ENCODE measurements at places on chromosomes 3 and 15.

DNA sequence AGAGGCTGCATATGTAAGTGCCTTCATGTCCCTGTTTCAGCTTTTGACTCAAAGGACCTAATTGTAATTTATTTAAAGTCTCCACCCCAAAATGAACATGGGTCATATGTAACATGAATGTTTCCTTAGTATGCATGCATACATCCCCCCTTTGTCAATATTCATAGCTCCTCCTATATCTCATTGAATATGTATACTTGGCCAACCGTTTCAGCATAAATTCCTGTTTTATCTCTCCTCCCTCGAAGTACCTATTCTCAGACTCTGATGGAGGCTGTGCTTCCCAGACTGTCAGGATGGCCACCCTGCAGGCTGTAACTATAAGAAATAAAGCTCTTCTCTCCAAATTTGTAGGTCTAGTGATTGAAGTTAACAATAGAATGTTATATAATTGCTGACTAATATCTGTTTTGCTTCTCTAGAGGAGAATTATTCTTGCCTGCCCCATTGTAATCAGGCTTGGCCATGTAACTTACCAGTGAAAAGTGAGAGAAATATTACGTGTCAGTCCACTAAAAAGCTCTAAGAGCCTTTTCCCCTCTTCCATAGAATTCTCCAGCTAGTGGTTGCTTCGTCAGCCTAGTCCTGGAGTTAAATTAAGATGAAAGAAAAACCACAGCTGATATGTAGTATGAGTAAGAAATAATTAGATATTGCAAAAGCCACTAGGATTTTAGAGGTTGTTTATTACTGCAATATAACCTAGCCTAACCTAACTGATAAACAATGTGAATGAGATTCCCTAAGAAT, 245.1 kb downstream of the ZNF385D start:
- DNase-seq: no peak

DNA sequence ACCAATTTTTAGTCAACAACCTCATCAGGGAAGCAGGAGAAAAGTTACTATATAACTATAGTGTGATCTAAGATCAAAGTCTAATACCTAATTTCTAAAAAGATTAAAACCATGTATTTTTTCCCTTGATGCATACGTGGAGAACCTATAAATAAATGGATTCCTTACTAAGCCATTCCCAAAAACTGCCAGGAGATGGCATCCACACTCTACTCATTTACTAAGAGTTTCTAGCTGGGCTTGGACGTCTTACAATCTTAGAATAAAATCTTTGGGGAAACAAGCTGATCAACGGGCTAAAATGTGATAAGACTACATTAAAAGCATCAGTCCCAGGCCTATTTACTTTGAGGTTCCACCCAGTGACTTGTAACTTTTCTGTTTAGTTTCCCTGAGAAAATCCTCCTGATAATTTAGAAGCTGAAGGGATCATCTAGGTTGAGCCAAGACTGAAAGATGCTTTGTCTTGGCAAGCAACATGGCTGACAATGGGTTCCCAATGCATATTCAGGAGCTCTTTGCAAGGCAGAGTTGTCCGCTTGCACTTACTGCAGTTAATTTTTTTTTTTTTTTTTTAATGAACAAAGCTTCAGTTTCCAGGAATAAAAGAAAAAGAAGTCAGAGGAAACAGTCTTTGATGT, 85.5 kb upstream of the FGF12 start:
- DNase-seq: peak; percentile 19

DNA sequence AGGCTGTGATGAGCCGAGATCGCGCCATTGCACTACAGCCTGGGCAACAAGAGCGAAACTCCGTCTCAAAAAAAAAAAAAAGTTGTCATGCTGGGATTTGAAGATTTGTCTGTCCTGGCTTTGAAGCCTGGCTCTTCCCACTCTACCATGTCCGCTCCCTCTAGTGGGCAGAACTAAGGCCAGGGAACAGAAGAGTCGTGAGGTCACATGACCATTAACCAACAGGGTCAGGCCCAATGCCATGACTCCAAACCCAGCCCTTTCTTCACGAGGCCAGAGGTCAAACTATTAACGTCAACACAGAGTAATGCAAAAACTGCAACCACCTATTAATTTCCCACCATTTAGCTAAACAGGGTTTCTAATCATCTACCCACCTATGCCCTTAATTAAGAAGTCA, 212.1 kb downstream of the ADAMTS17 start:
- no peak for DNase-seq

- DNase-seq: no peak
Observed at GRCh38 chr3:191362037-191362436, 31.7 kb upstream of the UTS2B start.

- DNase-seq: no peak
Observed at GRCh38 chr3:22620498-22620897, 582.6 kb upstream of the UBE2E2 start.

DNA sequence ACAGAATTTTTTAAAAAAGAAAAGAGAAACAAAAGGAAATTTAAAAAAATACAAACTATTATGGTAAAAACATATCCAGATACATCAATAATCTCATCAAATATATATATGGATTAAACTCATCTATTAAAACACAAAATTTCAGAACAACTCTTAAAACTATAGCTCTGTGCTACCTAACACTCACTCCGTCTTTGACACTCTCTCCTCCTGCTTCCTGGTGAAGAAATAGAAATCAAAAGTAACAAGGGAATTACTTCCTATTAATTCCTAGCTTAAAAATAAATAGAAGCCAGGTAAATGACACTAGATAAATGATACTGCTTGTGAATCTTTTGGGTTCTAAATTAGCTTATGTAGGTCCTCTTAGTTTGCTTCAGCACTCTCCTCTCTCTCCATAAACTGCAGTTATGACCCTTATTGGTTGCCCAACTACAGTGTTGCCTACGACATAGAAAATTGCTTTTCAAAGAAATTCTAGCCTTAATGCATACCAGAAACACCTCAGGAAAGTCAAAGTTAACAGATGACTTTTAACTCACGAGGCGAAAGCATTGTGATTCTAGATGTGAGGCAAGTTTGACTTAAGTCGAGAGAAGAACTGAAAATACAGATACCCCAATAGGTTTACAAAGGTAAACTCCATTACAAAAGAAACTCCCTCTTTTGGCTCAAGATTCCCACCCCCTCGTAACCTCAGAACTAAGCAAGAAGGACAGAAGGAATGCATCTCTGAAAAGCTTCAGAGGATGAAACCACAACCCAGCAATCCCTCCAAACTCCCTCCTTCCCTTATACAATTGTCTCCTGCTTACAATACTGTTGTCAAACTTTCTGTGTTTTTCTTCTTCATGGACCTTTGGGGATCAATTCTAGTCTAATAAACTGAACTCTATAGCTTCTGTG, 394.7 kb downstream of the FGF12 start:
- no peak for DNase-seq

DNA sequence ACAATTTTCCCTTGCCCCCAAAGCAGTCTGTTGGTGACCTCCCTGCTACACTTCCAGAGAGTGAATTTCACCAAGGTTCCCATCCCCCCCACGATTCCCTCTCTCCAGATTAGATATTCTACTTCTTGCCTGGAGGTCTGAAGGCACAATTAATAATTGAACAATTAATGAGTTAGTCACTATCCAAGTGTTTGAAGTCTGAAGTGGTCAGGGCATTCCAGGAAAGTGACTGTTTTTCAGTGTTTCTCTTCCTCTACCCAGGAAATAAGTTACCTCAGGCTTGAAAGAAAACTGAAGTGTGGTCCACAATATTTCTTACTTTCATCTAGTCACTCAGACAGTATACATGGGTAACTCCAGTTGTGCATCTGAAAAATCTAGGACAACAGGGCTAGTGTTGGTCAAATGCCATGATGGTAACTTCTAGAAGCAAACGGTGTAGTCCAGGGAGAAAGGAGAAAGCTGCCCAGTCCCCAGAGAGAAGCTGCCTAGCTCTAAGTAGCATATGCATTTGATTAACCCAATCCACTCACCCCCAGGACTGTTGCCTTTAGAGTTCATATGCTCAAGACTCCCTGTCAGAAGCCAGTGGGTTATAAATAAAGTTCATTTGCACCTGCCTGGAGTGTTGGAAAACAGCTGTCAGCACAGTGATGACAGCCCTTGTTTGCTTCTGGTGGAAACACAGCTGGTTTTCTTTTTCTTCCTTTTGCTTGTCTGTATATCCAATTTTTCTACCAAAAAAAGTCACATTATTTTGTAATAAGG, 2.3 kb upstream of the TM4SF4 start:
- DNase-seq: no peak

Measured in hippocampal formation (tissue), 2 donors.